ENCODE measurements at places on chromosomes 3 and 15.

- no peak for DNase-seq
Observed at GRCh38 chr15:96285305-96285704, 45.2 kb upstream of the NR2F2 start.

- peak; percentile 97 for DNase-seq
Observed at GRCh38 chr3:119310071-119310470, 15.9 kb downstream of the ARHGAP31 start.

DNA sequence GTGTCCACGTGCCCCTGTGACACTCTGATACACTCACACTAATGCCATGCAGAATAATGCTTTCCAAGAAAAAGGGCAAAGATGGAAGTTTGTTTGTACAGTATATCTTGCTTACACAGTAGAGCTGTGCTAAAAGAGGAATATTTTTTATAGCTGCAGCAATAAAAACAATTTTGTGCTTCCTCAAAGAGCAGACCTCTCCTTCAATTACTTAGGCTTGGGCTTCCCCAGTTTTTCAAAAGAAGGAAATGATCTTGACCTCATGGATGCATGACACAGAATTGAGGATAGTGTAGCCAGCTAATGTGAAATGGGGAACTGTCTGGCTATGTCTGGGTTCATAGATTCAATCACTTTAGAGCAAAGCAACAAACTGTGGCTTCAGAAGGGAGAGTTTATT, 137.4 kb downstream of the STT3B start:
- no peak for DNase-seq

GRCh38 chr3:42647821-42648459, 5.6 kb upstream of the ZBTB47 start:
- no peak for DNase-seq

- no peak for DNase-seq
Observed at GRCh38 chr15:88630141-88630721, 8.6 kb upstream of the ISG20 start.

DNA sequence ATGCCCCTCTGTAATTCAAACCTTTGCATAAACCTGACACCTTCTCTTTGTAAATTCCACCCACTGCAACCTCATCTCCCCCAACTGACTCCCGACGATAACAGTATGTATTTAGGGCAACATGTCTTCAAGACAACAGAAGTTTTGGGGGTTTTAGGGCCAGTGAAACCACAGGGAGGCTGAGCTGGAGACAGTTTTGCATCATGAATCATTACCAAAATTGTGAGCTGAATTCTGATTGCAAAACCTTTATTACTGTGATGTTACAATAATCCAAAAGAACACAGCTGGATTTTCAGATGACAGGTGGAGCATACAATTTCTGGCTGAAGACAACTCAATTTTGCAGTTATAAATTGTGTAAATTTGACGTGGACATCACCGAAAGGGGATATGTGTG, 281.3 kb upstream of the TTC14 start:
- DNase-seq, result no peak
